ENCODE measurements at places on chromosomes 16 and 17.

- DNase-seq = no peak
These were observed 2.4 kb downstream of the IL4R start for GRCh38 chr16:27316038-27316680.

- no peak for DNase-seq
These were observed 4.0 kb downstream of the FBXO39 start for GRCh38 chr17:6780001-6780400.

- DNase-seq = no peak
These were observed 195.8 kb upstream of the GSE1 start for GRCh38 chr16:85417156-85417860.

GRCh38 chr17:63589646-63590045 lies 11.0 kb upstream of the TACO1 start:
- DNase-seq = no peak

- no peak for DNase-seq
These were observed 15.5 kb upstream of the SLC4A1 start for GRCh38 chr17:44283344-44284023.

GRCh38 chr17:78252111-78252634 lies 20.7 kb downstream of the TMEM235 start:
- DNase-seq = peak; percentile 40

All from activated naive CD4-positive, alpha-beta T cell treated with anti-CD3 and anti-CD28 coated beads, Interleukin-2, amount 50 U/mL, for 16 hours (primary cell).